Stomach (tissue), 19 donors: ENCODE measurements at places on chromosomes 6 and 20. TPM values are rescaled to one million over a fixed set of nuclear protein-coding genes. Genes with fewer than 3 reads are reported as not detected.

The SCP2D1 gene
- not detected for total RNA-seq

GRCh38 chr6:37481711-37482605 is 17.7 kb downstream of the CCDC167 start:
- DNase-seq, result no peak

GRCh38 chr6:14944593-14944992 is 301.3 kb upstream of the JARID2 start:
- no peak for DNase-seq

DNA sequence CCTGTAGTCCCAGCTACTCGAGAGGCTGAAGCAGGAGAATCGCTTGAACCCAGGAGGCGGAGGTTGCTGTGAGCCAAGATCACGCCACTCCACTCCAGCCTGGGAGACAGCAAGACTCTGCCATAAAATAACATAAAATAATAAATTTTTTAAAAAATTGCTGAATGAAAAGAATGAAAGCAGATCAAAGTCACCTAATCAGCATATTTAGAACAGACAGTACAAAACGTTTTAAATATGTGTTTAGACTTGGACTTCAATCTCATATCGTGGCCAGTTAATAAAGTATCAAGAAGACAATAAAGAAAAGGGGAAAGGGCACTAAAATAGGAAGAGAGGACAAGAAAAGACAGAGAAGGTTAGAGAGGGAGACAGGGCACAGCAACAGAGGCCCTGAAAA is 74.6 kb downstream of the EPM2A start:
- DNase-seq, result no peak

GRCh38 chr6:16789329-16790038 is 28.2 kb upstream of the ATXN1 start:
- no peak for DNase-seq

GRCh38 chr20:42678895-42679294 is 510.8 kb downstream of the PTPRT start:
- DNase-seq, result no peak

GRCh38 chr6:21451546-21452013 is 142.0 kb upstream of the SOX4 start:
- no peak for DNase-seq
